Retinal pigment epithelial cell (primary cell): ENCODE measurements at places on chromosomes 7 and 10.
A peak's percentile ranks its signal among the peaks of the same experiment; 100 is the strongest.

- no peak for DNase-seq
These were observed 448 bp upstream of the GOLGA7B start for GRCh38 chr10:97849103-97849686.

GRCh38 chr7:74092964-74093471 is 9.4 kb downstream of the LIMK1 start:
- no peak for DNase-seq

GRCh38 chr7:140911746-140912145 is 13.0 kb downstream of the BRAF start:
- no peak for DNase-seq

DNA sequence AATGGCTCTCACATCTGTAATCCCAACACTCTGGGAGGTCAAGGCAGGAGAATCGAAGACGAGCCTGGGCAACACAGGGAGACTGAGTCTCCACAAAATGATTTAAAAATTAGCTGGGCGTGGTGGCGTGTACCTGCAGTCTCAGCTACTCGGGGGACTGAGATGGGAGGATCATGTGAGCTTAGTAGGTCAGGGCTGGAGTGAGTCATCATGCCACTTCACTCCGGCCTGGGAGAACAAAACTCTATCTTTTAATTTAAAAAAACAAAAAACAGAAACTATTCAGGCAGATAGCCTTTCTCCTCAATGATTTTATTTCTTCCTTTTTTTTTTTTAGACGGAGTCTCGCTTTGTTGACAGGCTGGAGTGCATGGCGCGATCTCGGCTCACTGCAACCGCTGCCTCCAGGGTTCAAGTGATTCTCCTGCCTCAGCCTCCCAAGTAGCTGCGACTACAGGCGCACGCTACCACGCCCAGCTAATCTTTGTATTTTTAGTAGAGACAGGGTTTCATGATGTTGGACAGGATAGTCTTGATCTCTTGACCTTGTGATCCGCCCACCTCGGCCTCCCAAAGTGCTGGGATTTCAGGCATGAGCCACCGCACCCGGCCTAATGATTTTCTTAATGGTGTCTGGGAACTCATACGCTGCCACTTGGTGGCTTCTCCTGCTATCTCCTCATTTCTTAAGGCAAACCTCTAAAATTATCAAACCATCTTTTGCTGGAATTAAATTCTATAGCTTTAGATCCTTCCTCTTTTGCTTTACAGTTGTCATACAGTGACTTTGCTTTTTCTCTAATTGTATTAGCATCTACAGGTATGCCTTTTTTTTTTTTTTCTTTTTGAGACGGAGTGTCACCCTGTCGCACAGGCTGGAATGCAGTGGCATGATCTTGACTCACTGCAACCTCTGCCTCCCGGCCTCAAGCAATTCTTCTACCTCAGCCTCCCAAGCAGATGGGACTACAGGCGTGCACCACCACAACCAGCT is 22.9 kb downstream of the SRPK2 start:
- DNase-seq: no peak

- peak; percentile 17 for DNase-seq
These were observed 53.4 kb downstream of the CFAP58 start for GRCh38 chr10:104406715-104407650.

DNA sequence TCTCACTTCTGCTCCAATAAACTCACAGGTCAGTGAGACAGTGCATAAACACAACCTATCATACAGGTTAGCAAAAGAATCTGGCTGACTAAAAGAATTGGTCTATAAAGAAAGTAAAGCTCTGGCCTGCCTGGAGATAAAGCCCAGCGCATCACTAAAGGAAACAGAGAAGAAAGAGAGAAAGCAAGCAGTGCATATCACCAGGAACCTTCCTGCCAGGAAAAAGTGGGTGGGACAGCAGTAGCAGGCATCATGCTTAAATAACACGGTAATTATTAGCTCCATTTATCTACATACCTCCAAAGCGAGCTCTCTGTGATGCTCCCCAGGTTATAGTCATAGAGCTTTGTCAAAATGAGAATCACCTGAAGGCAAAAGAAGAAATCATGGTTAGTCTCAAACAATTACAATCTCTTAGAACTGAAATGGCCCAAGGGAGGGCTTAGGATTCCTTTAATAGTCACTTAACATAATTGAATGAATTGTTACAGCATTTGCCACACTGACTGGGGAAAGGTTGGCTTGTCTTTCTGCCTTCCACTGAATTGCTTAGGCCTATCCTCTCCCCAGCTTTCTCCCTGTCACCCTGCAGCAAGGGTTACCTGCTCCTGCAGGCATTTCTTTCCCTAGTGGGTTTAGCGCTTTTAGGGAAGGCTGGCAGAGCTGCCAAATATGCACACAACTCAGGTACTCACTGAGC is 208.1 kb downstream of the SORCS1 start:
- no peak for DNase-seq

DNA sequence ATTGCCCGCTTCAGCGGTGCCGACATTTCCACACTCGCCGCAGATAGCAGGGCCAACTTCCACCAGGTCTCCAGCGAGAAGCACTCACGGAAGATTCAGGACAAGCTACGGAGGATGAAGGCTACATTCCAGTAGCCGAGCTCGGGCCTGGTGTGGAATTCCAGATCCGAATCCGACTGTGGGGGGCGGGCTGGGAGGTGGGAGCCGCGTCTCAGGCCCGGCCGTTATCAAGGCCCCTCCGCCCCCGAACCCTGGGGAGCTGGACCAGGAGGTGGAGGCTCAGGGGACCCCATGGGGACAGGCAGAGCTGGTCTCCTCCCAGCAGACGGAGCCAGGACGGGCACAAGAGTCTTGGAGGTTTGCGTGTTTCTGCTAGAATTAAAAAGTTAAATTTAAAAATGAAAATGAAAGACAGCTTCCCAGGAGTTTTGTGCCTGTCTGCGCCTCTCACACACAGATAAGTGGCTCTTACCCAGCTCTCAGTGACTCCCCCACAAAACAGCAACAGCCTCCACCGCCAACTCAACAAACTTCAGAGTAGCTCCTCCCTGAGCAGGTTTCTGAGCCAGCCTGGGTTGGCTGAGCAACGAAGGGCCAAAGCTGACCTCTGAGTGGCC is 5.2 kb upstream of the UTF1 start:
- DNase-seq: no peak

DNA sequence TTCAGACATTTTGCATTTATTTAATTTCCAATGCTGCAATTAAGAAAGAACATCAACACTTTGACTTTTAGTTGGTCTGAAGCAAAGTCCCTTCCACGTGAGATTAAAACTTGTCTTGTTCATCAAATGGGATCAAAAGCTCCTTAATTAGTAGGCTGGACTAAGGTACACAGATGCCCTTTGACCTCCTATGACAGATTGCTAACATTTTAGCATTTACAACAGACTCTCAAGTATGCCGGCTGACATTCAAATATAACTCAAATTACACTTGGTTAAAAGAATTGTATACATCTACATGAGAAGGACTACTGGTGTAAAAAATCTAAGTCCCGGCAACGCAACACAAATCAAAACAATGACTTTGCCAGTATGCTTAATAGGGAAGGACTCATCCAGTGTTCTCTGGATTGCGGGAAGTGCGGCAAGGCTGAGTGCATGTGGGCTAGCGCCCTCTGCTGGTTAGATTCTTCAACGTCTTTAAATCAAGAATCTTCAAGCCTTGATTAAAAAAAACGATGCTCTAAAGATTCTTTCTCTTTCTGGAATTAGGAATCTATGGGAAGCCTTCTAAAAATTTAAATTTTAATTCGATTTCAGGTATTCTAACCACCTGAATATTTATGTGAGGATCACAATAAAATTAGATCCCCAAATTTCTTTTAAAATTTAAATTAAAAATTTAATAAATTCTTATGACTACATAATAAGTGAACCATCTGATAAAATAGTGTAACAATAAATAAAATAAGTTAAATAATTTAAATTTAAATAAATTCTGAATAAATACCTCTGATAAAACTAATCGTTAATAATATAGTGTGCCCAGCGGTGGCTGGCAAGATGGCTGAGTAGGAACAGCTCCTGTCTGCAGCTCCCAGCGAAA is 444.7 kb downstream of the DGKB start:
- peak; percentile 62 for DNase-seq

DNA sequence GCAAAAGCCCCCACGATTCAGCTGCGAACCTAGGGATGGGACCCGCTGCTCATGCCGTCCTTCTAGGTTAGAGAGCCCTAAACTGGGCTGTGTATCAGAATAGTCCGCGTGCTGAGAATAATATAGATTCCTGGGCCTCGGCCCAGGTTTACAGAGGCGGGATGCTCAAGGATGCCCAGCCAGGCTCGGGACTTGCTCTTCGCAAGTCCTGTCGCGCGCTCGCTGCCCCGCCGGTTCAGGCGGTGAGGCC is 266 bp upstream of the STMP1 start:
- DNase-seq: no peak

- DNase-seq: no peak
These were observed 343.7 kb upstream of the AOAH start for GRCh38 chr7:37068038-37068437.

- no peak for DNase-seq
These were observed 132.6 kb downstream of the CAMK1D start for GRCh38 chr10:12481924-12482323.

GRCh38 chr10:113045147-113046055 is 95.4 kb downstream of the TCF7L2 start:
- no peak for DNase-seq

GRCh38 chr10:15189133-15189885 is 20.8 kb upstream of the NMT2 start:
- no peak for DNase-seq

- no peak for DNase-seq
These were observed 186.9 kb downstream of the ELFN1 start for GRCh38 chr7:1856888-1857441.

DNA sequence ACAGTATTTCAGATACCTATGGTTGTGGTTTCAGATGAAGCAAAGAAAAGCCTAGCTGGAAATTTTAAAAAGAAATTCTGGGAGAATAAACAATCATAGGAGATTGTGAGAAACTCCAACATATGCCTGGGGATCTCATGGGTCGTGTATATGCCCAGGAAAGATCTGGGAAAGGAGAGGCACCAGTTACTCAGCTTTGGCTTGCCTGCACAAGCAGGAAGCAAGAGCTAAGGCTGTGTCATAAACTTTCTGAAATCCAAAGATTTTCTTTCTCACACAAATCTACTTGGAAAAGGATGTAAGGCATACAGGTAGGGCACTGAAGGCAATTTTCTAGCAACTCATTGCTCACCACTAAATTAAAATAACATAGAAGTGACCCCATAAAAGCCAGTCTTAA is 373.6 kb downstream of the CDC14C start:
- no peak for DNase-seq

GRCh38 chr10:110274072-110274627 is 30.6 kb downstream of the SMNDC1 start:
- DNase-seq: no peak

DNA sequence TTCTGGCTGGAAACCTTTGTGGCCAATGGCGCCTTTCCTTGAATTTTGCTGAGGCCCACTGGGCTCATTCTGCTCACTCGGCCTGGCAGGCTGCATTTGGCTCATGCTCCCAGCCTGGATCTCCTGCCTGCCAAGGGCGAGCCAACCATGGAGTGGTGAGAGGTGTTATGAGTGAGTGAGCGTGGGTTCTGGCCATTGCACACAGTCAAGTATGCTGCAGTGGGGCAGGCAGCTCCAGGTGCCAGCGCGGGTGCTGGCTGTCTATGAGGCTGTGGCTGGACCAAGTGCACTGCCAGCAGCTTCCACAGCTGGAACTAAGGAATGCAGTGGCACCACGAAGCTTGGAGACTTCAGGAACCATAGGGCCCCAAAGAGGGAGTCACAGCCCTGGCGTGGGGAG is 42.2 kb upstream of the TUBB8 start:
- DNase-seq: no peak

DNA sequence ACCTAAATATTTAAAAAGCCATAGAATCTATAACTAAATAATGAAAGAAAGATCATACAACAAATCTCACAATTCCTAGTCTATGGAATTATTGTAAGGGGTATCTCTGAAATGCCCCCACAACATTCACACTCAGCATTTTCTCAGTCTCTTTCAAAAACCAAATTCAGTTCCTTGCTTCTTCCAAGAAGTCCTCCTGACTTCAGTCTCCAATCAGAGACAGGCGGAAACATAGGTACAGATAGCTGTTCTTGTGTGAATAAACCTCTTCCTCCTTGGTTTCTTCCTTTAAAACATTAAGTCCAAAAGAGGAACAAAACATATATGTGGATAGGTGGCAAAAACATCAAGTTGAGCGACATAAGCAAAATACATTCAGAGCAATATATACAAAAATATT is 13.9 kb upstream of the FBXW4 start:
- DNase-seq: no peak

GRCh38 chr7:158443688-158444483 is 143.7 kb downstream of the PTPRN2 start:
- DNase-seq: no peak

- DNase-seq: peak; percentile 61
These were observed 368.9 kb downstream of the PLXDC2 start for GRCh38 chr10:20185116-20185515.

- peak; percentile 60 for DNase-seq
These were observed 198.5 kb upstream of the NEBL start for GRCh38 chr10:21095494-21096055.

DNA sequence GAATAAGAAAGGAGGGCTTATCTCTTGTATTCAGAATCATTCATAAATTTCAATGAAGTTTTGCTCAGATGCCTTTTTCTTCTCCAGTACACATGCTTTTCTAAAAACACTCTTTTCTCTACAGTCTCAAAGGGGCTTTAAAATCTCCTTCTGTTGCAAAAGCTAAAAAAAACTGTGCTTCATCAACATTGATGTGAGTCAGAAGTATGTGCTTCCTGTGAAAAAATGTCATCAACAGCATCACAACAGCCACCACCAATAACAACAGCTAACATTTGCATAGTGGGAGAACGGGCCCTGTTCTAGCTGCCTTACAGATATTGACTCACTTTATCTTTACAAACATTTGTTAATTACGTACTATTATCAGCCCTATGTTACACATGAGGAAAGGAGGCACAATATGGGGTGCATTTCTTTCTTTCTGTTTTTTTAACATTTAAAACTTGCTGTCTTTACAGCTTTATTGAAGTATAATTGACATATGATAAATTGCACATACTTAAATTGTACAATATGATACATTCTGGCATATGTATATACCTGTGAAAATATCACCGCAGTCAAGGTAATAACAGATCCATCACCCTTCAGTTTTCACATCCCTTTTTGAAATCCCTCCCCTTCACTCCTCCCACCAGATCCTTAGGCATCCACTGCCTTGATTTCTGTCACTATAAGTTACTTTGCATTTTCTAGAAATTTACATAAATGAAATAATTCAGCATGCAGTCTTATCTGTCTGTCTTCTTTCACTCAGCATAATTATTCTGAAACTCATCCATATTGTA is 1605.4 kb upstream of the LRRTM3 start:
- no peak for DNase-seq

- no peak for DNase-seq
These were observed 26.6 kb upstream of the KAT6B start for GRCh38 chr10:74799721-74800221.
